Lung (tissue), 17 donors: ENCODE measurements at places on chromosomes 6 and 20. TPM values are rescaled to one million over a fixed set of nuclear protein-coding genes. Genes with fewer than 3 reads are reported as not detected.

DDX43 gene
- polyA plus RNA-seq: 0.81 TPM

CD109 gene
- polyA plus RNA-seq: 2.3 TPM

EMILIN3 gene
- polyA plus RNA-seq: 0.12 TPM

POPDC3 gene
- polyA plus RNA-seq: 1.9 TPM

SEMG1 gene
- not detected for polyA plus RNA-seq

TM9SF4 gene
- polyA plus RNA-seq: 41.2 TPM

CLPSL2 gene
- polyA plus RNA-seq: not detected
